Activated CD8-positive, alpha-beta memory T cell treated with anti-CD3 and anti-CD28 coated beads, Interleukin-2, amount 10 ng/mL, durations not matched to agents 7 days and 5 days (primary cell): ENCODE measurements at places on chromosomes 3 and 15. TPM values are rescaled to one million over a fixed set of nuclear protein-coding genes. Genes with fewer than 3 reads are reported as not detected.

The GPR160 gene
- total RNA-seq: 3.6 TPM

The GRAMD1C gene
- total RNA-seq: 0.40 TPM

The RGMA gene
- 0.28 TPM for total RNA-seq

The CCDC39 gene
- total RNA-seq: not detected

- no peak for DNase-seq
Measured at GRCh38 chr15:95604634-95605036, 725.9 kb upstream of the NR2F2 start.

DNA sequence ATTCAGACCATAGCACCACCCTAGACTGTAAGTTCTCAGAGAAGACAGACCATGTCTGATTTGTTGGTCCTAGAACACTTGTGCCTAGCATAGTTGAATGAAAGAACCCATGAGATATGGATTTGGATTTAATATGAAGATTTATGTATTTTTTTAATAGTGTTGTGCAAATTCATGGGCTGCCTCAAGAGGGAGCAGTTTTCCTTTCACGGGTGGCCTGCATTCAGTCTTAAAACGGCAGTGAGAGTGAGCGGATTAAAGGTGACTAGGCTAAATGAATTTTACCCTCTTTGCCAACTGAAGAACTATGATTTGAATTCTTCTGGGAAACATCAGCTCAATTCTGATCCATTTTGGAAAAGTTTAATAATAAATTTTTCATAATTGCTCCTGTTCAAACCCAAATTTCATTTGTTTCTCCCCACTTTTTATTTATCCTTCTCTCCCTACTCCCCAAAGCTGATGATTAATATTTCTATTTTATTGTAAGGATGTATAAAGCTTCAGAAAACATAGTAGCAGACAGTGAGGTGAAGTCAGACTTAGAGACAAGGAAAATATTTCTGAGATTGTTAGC, 67.3 kb downstream of the MORC1 start:
- DNase-seq: peak; percentile 47

DNA sequence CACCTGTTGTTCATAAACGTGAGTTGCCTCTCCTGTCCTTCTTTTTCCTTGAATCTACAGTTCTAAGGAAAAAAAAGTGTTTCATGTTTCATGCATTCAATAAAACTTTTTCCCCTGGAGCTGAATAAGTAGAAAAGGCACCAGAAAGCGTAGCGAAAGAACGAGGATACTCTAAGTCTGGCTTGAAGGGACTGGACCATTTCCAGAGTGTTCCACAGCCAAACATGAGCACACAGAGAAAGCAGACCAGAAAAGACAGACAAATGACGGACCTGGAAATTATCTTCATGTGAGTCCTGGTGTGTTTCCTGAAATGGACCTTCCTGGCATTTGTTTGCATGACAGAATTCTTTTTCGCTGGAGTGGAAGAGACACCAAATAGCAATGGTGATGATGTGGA, 204.7 kb downstream of the SV2B start:
- no peak for DNase-seq

DNA sequence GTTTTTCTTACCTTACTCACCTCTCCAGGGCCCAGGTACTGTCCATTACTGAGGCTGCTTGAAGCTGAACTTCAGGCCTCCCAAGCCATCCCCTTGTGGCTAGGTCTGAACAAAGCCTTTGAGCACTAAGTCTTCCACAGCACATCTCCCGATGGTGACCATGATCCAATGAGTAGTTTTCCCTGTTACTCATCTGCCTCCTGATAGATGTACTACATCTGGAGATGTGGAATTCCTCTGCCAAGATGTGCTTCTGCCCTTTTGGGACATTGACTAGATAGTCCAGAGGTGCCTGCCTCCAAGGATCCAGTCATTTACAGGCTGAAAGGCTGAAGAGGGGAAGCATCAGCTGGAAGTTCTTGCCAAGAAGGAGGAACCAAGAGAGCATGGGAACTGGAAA, 28.9 kb upstream of the SLC35G2 start:
- no peak for DNase-seq

GRCh38 chr15:78999636-79000035, 54.8 kb upstream of the CTSH start:
- no peak for DNase-seq

GRCh38 chr3:108322352-108322751, 26.0 kb downstream of the HHLA2 start:
- no peak for DNase-seq

DNA sequence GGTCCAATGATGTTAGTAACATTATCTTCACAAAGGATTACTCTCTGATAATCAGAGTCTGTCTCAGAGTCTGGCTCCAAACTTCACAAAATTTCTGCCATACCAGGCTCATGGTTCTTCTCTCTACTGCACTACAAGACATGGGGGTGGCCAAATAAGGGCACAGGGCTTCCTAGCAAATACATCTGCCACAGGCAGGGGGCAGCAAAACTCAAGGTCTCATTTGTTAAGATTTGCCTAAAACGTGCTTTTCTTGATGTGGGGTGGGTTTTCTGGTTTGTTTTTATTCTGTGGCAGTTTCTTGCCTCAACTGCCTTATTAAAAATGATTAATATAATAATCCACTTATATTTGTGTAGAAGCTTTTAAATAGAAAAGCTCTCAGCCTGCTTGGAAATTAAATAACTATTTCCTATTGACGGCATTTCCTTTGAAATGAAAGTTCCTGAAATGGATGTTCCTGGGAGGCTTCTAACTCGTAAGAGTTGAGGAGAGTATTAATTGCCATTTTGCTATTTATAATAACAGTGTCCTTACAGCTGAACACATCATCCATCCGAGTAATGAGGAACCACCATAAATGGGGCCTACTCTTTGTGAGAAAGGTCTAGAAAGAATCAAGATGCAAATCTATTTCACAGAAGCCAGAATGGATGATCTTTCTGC, 53.8 kb downstream of the SST start:
- DNase-seq: peak; percentile 72

GRCh38 chr3:115626721-115627120, 3.4 kb downstream of the GAP43 start:
- DNase-seq: no peak

DNA sequence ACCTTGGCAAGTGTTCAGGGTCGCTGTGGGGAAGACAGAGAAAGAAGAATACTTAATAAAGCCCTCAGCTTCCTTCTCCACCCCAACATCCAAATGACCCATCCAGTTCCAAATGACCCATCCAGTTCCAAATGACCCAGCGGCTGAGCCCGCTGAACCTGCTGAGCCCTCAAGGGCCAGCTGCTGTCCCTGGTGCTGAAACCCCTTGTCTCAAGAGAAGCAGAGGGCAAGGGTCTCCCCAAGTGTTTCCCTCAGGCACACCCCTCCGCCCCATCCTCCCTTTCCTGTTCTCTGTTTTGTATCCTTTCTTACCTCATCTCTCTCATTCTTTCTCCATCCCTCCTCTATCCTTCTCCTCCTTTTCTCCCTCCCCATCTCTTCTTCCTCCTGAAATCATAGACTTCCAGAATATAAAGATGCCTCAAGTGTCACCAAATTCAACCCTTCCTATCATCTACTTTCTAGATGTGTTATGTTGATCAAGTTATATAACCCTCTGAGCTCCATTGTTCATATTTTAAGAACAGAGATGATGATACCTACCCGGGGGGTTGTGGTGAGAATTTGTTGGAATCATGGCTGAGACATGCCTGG, 29.0 kb downstream of the CCDC33 start:
- peak; percentile 53 for DNase-seq

DNA sequence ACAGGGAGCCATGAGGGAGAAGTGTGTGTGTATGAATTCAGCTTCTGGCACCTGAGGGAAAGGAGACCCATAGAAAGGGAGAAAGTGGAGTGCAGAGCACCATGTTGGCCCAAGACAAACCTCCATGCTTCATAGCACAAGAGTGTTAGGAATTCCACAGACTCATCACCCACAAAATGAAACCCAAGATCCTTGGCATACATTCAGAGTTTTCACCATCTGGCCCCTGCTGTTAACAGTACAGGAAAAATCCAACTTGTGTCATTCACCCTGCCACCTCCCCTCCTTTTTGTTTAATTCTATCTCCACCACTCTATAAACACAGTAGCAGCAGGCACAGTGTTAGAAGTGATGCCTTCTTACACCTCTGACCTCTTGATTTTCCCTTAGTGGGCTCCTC, 60.0 kb upstream of the MNS1 start:
- DNase-seq: no peak

GRCh38 chr15:36484038-36484778, 95.2 kb upstream of the CDIN1 start:
- DNase-seq: no peak

DNA sequence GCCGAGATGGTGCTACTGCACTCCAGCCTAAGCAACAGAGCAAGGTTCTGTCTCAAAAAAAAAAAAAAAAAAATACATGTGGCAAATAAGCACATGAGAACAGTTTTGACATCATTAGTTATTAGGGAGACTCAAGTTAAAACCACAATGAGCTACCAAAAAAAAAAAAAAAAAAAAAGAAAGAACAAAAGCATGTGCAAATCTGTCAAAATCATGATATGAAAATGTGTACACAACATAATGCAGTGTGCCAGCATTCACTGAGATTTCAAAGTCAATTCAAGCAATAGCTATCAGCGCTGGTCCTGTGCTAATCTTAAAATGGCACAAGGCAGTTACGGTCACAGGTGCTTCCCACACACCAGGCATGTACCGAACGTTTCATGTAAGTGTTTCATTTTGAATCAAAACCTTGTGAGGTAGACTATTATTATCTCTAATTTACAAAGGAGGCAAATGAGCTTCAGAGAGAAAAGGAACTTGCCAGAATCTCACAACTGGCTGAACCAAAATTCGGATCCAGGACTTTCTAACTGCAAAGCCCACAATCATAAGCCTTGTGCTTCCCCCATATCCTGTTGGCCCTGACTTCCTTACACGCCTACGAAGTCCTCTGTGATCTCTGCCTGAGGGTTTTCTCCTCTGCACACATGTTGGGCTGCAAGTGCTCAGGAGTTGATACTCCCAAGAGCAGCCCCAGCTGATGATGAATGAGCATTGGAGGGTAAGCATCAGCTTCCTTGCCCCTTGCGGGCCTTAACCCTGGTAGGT, 200.1 kb upstream of the PROK2 start:
- DNase-seq: no peak

GRCh38 chr3:177603148-177603603, 405.9 kb upstream of the TBL1XR1 start:
- no peak for DNase-seq

- DNase-seq: peak; percentile 68
Measured at GRCh38 chr3:32432045-32432710, 40.5 kb downstream of the CMTM7 start.

GRCh38 chr3:14646589-14647413, 4.8 kb upstream of the CCDC174 start:
- DNase-seq: no peak

DNA sequence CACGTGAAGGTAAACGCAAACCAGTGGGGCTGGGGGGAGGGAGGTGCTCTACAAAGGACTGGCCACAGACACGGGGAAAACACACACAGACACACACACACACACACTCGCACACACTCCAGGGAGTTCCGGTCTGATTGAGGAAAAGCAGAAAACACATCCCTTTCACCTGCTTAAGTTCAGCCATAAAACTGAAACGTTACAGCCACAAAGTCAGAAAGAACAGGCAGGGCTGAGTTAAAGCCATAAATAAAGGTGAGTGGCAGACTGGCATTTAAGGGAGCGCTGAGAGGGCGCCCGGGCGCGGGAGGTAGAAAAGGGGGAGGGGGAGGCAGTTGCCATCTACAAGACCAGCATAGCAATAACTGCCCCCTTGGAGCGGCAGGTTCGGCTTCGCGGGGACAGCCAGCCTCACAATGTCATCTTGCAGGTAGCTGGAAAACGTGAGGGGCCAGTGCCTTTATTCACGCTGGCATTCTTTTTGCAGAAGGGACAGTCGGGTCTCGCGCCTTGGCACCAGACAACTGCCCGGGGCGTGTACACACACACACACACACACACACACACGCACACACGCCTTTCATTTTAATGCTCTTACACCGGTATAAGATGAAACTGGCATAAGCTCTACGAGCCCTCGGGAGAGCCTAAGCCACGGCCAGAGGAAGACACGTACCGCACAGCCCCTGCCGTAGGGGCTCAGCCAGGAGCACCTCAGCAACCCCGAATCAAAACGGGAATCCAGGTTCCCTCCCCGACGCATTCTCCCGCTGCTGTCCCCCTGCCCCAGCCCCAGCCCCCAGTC, 866 bp downstream of the TNIK start:
- peak; percentile 67 for DNase-seq

DNA sequence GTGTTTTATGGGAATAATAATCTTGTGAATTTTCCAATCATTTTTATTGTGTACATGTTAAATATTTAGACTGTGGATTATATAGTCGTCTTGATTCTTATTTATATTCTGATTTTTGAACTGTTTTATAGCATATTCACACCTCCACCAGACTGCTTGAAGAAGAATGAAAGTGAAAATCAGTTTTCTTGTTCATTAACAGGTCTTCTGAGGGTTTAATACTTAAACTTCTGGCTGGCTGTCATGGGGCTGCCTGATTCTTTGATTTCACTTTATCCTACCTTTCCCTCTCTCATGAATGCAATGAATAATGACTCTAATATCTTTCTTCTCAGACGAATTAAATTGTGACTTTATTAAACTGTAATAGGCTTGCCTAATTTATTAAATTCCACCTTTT, 56.2 kb downstream of the ATP2C1 start:
- no peak for DNase-seq

- no peak for DNase-seq
Measured at GRCh38 chr3:184320104-184320445, 5.7 kb downstream of the EIF4G1 start.

- no peak for DNase-seq
Measured at GRCh38 chr3:180875124-180875698, 37.3 kb upstream of the FXR1 start.

DNA sequence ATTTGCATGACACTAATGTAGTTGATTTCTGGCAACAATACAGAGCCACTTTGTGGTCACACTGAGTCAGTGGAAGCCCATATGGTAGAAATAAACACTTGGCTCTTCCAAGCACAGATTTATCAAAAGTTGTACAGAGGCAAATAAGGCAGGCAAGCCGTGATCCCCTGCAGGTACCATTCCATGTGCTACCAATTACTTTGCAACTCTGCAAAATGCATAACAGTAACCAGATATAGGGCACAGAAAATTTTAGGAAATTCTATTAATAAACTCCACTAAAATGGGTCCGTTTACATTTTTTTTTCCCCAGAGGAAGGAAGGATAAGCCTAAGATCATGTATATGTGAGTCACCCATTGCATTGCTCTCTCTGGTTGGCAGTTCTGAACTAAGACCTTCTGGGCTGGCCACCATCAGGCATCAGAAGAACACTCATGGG, 103.1 kb upstream of the PTX3 start:
- DNase-seq: no peak

DNA sequence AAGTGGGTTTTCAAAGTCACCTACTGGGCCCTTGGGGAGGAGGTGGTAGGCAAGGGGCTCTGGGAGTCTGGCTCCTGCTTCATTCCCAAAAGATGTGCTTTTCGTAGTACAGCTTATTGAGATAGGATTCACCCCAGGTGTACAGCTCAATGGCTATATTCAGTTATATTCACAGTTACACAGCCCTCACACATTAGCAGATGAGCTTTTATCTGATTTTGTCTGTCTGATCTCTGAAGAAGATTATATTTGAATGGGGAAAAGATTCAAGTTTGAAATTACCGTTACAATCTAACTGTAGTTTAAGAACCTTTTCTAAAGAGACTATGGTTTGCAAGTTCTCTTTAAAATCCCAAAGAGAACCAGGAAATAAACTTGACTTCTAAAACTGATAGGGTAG, 27.3 kb downstream of the PXYLP1 start:
- DNase-seq: no peak

GRCh38 chr15:66131831-66132230, 121.7 kb downstream of the MEGF11 start:
- DNase-seq: no peak

- no peak for DNase-seq
Measured at GRCh38 chr15:39605146-39605545, 24.3 kb downstream of the THBS1 start.

GRCh38 chr3:69142090-69142489, 19.7 kb upstream of the LMOD3 start:
- DNase-seq: no peak
